ENCODE measurements at places on chromosomes 2 and 18. TPM values are rescaled to one million over a fixed set of nuclear protein-coding genes. Genes with fewer than 3 reads are reported as not detected.

The BOK gene
- total RNA-seq: 1.2 TPM

The KCNG2 gene
- total RNA-seq: not detected

The SLC40A1 gene
- total RNA-seq: 2.2 TPM

GRCh38 chr2:210461401-210461800, 15.2 kb downstream of the LANCL1 start:
- no peak for DNase-seq

The CNTNAP5 gene
- not detected for total RNA-seq

DNA sequence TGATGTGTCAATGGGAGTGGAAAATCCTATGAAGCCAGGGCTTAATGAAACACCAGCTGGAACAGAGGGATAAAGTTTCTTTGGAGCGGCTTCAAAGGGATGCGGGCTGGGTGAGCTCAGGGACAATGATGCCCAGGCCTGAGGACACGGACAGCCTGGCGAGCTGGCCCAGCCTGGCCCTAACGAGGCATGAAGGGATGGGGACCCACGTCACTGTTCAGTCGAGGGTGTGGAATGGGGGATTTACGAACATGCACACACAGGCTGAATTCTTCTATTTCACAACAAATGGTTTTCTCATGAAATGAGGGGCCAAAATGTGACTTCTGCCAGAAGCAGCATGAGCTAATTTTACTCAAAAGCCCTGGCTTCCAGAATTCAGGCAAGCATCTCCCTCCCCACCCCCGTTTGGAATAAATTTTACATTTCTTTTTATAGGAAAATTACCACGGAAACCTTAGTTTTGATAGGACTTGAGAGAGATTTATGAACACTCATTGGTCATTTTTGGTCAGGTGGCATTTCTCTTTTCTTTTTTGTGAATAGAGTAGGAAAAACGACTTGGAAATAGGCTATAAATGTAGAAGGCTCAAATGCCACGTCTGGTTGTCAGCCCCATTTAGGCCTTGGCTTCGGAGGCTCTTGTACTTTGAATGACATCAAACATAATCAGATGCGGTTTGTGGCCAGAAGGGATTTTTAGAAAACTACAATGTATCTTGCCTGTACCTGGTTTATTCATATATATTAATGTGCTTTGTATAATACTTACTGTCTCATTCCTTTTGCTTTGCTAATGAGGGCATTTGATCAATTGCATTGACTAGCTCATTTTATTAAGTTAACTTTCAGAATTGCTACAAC, 893.8 kb upstream of the CELF4 start:
- no peak for DNase-seq

The AQP12B gene
- not detected for total RNA-seq

GRCh38 chr2:170322140-170322766, 144.3 kb downstream of the MYO3B start:
- DNase-seq: no peak

DNA sequence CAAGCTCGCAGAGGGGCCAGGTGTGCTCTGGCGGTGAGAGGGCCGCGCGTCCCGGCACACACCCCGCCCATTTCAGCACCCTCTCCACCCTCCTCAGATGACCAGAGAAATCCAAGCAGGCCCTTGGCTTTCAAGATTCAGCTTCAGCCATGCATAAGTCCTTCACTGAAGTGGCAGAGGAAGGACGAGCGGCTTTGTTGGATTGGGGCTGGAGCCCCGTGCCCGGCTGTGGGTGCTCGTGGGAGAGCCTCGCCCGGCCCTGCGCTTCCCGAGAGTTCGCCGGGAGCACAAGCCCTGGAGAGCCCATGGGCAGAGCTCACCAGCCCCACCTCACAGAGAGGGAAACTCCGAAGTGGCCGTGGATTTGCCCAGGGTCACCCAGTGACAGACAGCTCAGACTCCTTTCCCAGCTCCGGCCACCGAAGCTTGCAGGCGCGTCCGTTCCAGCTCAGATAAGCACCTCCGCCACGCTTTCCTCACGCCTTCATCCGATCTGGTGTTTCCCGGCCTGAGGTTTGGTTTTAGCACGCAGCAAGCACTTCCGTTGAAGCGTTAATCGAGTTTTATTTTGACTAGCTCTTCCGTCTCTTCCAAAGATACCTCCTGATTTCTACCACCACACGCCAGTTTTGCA, 45.6 kb upstream of the MTCL1 start:
- DNase-seq: no peak

The NCKAP5 gene
- 0.08 TPM for total RNA-seq
